ENCODE measurements at places on chromosomes 3 and 15.

GRCh38 chr3:51751287-51751686 is 27.8 kb downstream of the IQCF6 start:
- DNase-seq: no peak

- DNase-seq: no peak
Observed at GRCh38 chr3:160556141-160556540, 9.2 kb downstream of the KPNA4 start.

GRCh38 chr3:195763076-195763830 is 42.5 kb downstream of the MUC20 start:
- DNase-seq: no peak

GRCh38 chr3:1969281-1969680 is 129.4 kb upstream of the CNTN4 start:
- DNase-seq: no peak

DNA sequence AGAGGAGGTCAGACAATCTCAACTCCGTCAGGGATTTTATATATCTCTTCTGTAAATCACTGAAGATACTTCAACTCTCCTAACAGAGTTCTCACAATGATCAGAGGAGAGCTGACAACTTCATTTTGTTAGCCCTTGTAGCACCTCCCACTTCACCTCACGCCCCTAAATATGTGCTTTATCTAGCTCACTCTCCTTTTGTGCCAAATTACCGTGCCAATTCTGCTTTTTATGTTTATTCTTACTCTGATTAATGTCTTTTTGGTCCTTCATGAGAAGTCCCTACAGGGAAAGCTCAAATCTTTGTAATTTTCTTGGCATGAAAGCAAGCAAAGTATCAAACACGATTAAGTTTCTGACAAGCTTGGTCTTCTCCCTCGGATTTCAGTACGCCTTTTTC is 636.1 kb upstream of the NAALADL2 start:
- DNase-seq: no peak

DNA sequence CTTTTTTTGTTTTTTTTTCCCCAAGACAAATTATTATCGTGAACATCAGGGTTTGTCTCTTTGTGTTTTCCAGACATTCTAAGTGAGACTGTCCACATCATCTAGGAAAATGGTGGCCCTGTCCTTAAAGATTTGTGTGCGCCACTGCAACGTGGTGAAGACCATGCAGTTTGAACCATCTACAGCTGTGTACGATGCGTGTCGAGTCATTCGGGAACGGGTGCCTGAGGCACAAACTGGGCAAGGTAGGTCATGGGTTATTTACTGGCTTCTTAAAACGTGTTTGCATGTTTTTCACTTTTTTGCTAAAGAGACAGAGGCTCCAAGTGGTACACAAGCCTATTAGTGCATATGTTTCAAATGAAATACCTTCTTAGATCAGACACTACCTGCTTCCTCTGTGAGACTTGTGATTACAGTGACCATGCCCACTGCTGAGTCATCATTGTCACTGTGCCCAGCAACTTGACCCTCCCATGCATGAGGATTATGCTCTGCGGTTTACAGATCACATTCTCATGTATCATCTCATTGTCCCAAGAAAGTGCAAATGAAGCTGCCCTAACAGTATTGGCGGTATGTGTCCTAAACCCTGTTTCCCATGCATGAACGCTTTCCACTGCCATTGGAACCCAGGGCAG is 395.2 kb upstream of the TPM1 start:
- no peak for DNase-seq

DNA sequence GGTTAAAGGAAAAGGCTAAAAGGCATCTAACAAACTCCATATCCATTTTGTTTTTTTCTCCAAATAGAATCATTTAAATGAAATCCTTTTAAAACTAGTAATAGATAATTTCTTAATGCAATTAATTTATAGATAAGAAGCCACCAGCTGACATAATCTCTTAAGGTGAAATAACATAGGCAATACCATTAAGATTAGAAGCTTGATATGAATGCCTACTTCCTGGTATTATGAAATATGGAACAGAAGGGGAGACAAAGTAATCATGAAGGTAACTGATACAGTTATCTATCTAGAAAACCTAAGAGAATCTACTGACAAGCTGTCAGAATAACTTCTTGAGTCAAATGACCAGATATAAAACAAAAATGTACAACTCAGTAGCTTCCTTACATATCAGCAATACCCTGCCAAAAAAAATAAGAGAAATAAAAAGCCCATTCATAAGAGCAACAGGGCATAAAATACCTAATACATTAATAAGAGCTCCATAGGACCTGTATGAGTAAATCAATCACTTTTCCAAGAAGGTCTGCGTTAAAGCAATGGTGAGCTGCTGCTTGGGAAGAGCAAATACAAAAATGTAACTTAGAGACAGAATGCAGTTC is 10.7 kb downstream of the EHD4 start:
- DNase-seq: no peak

GRCh38 chr3:129577366-129577765 is 29.1 kb downstream of the PLXND1 start:
- DNase-seq: no peak

DNA sequence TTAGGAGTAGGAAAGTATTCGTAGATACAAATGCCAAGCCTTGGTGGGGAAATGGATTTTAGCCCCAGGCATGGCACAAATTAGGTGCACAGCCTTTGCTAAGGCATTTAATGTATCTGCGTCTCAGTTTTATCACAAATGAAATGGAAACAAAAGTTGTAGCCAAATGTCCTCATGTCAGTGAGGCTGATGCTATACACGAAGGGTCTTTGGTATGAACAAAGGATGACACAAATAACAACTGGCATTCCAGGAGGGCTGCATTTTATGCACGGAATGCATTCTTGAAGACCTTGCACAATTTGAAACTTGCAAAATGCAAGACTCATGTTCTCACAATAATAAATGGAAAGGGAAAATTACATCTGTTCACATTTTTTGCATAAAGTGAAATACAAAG is 181.9 kb downstream of the SV2B start:
- no peak for DNase-seq

DNA sequence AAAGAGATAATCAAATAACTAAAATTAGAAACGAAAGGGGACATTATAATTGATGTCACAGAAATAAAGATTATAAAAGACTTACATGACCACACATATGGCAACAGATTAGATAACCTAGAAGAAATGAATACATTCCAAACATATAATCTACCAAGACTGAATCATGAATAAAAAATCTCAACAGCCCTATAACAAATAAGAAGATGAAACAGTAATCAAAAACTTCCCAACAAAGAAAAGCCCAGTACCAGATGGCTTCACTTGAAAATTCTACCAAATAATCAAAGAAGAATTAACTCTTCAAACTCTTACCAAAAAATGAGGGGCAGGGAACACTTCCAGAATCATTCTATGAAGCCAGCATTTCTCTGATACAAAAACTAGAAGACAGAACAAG is 11.8 kb downstream of the TOP2B start:
- no peak for DNase-seq
